ENCODE measurements at places on chromosomes 3 and 15.
A peak's percentile ranks its signal among the peaks of the same experiment; 100 is the strongest.

- DNase-seq, result no peak
Measured at GRCh38 chr3:117480972-117481371, 771.4 kb downstream of the TUSC7 start.

DNA sequence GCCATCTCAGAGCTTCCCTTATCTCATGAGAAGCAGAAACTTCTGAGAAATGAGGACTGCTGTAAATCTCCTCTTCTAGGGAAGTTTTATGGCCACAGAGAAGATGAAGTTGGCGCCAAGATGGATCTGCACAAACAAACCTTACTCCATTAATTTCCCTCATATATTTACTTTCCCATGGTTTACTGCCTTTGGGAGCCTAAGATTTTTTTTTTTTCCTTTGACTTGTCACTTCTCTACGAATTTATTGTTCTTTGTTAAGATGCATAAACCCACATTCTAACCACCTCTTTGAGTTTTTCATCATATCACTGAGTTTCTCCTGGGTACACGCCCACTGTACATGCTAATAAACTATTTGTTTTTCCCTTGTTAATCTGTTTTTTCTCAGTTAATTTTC lies 21.5 kb upstream of the NPTN start:
- no peak for DNase-seq

- DNase-seq, result no peak
Measured at GRCh38 chr3:63870615-63871005, 6.9 kb downstream of the ATXN7 start.

GRCh38 chr15:64970698-64971097 lies 19.0 kb downstream of the SPG21 start:
- no peak for DNase-seq

DNA sequence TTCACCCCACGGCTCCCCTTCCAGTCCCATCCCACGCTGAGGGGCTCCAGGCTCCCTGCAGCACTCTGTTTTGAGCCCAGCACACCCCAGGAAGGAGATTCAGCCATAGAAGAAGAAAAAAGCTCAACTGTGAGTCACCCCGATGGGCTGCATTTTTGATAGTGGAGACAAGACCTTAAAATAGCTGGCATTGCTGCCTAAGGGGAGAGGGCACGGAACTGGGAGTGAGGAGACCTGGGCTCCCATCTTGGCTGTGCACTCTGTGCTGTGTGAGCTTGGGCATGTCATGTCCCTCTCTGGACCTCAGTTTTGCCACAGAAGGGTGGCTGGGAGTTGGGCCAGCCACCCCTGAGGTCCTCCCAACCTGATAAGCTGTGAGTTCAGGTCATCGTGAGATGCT lies 57.2 kb upstream of the SMAD6 start:
- DNase-seq, result peak; percentile 75

GRCh38 chr3:188832146-188832545 lies 339.6 kb upstream of the TPRG1 start:
- no peak for DNase-seq

- no peak for DNase-seq
Measured at GRCh38 chr3:15796771-15797641, 773 bp downstream of the ANKRD28 start.

DNA sequence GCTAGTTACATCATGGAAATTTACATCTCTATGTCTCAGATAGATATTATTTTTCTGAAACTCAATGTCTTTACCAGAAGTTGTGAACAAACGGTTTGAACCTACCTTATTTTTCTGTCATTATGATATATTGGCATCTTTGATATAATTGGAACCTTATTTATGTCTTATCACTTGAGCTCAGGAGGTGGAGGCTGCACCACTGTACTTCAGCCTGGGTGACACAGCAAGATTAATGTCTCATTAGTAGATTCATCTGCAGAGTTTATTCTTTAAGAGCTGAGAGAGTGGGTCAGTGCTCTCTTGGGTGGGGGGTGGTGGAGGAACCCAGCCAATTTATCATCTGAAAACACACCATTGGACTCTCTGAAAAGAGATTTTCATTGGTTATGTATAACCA lies 21.4 kb downstream of the SCG3 start:
- no peak for DNase-seq

- no peak for DNase-seq
Measured at GRCh38 chr3:3696345-3696744, 102.9 kb upstream of the LRRN1 start.

DNA sequence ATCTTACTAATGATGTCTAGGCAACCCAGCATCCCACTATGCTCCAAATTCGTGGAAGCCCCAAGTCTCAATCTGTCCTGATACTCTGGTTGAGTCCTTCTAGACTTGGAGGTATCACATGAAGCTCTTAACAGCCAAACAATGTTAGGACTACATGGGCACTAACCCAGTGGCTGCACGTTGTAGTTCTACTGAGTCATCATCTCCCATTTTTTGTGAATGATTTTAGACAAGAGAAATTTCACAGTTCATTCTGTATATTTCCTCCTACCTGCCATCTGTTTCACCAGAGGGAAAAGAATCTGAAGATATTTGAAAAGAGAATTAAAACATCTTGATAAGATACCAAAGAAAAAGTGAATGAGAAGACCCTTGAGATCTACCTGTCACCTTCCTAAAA lies 9.8 kb upstream of the WWTR1 start:
- DNase-seq, result no peak
